Inflammatory macrophage treated with lipopolysaccharide for 4 hours (primary cell): ENCODE measurements at places on chromosomes 7 and 10.

GRCh38 chr7:64626083-64626469 is 39.9 kb upstream of the ZNF107 start:
- DNase-seq: no peak

GRCh38 chr7:108561047-108561619 is 8.4 kb downstream of the THAP5 start:
- no peak for DNase-seq

GRCh38 chr7:154853727-154854095 is 149.2 kb downstream of the PAXIP1 start:
- DNase-seq: no peak

- DNase-seq: no peak
Observed at GRCh38 chr7:90303241-90303640, 17.9 kb downstream of the FAM237B start.

- no peak for DNase-seq
Observed at GRCh38 chr10:23408330-23408976, 30.4 kb upstream of the OTUD1 start.
